ENCODE measurements at places on chromosomes 1 and 21. TPM values are rescaled to one million over a fixed set of nuclear protein-coding genes. Genes with fewer than 3 reads are reported as not detected.

GRCh38 chr1:172393354-172393753 lies 27.1 kb upstream of the C1orf105 start:
- H3K4me1 ChIP-seq, result peaks cover 25% of the 10 kb centered on the region
- H3K27ac ChIP-seq, result no peak overlapping the region
- H3K4me3 ChIP-seq, result no peak overlapping the region
- no peaks in the 10 kb centered on the region for H3K27me3 ChIP-seq
- no peak for DNase-seq
- H3K36me3 ChIP-seq, result no peaks in the 10 kb centered on the region

GRCh38 chr1:27887215-27888021 lies 15.1 kb downstream of the THEMIS2 start:
- H3K27me3 ChIP-seq, result no peaks in the 10 kb centered on the region
- peak overlapping the region; percentile 29 for H3K4me3 ChIP-seq
- DNase-seq, result peak; percentile 18
- no peak overlapping the region for H3K27ac ChIP-seq
- peaks cover 23% of the 10 kb centered on the region for H3K36me3 ChIP-seq

DNA sequence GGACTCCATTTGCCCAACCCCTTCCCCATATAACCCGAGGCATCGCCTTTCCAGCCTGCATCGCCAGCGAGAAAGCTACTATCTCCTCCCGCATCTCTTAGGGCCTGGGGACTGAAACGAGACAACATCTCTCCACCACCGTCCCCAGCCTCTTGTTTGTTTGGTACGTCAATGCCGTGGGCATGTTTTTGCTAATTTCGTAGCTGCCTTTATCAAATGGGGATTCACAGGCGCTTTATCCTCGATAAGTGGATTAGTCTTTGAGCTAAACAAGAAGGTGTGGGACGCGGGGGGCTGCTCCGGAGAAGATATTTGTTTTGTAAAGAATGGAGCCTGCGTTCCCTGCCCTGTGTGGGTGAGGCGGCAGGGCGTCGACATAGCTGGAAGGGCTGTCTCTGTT lies 91.6 kb downstream of the PAX7 start:
- no peaks in the 10 kb centered on the region for H3K4me1 ChIP-seq
- H3K4me3 ChIP-seq, result no peak overlapping the region
- H3K27ac ChIP-seq, result no peak overlapping the region
- no peak for DNase-seq

DNA sequence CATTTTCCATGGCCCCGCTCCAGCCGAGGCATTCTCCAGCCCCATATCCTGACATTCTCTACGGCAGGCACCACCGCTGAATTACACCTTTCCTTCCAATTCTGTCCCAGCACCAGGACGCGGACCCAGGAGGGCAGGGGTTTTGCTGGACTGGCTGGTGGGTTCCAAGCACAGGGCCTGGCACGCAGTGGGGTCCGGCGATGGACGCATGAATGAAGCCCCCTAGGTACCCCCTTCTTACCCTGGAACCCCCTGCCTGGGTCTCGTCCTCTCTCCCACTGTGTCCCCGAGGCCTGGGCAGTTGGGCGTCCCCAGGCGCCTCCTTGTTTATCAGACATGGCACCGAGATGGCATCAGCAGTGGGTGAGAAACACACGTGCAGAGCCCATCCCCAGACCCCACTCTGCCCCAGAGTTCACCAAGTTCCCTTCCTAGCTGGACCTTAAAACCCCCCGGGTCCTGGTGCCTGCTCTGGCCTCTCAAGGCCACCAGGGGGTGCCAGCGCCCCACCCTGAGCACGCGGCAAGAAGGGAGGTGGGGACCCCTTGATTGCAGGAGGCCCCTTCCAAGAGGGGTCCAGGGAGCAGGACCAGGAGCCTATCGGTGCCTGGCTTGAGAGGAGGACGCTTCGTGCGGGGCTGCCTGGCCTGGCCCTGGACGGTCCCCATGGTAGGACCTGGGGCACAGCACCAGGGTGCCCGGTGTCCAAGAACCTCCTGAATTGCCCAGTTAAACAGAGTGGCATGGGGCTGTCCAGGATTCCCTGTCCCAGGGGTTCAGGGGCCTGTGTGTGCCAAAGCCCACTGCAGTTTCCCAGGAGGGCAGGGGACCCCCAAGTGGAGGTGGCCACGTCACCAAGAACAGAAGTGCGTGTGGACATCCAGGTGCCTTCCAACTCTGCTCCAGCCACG lies 46.1 kb downstream of the MEGF6 start:
- H3K27ac ChIP-seq, result no peak overlapping the region
- no peaks in the 10 kb centered on the region for H3K36me3 ChIP-seq
- no peaks in the 10 kb centered on the region for H3K27me3 ChIP-seq
- DNase-seq, result peak; percentile 8

The CHI3L2 gene
- 20.8 TPM for polyA plus RNA-seq

The SPRR1B gene
- polyA plus RNA-seq, result not detected
